AG04449 (cell line): ENCODE measurements at places on chromosomes 16 and 17.

DNA sequence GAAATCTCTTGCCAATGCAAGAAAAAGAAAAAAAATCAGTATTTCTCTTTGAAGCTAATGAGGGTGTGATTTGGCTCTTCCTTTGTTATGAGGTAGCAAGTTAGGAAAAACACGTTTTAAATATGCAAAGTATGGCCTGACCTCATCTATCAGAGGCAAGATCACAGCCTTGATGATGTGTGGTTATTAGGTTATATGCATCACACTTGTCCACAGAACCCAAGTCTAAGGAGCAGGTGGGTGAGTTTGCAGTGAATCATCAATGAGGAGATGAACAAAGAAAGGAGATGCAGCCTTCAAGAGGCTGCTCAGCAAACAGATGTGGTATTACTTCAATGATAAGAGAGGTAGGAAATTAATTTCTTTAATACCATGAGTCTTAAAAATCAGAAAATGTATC is 594.8 kb upstream of the CDH5 start:
- DNase-seq, result no peak

DNA sequence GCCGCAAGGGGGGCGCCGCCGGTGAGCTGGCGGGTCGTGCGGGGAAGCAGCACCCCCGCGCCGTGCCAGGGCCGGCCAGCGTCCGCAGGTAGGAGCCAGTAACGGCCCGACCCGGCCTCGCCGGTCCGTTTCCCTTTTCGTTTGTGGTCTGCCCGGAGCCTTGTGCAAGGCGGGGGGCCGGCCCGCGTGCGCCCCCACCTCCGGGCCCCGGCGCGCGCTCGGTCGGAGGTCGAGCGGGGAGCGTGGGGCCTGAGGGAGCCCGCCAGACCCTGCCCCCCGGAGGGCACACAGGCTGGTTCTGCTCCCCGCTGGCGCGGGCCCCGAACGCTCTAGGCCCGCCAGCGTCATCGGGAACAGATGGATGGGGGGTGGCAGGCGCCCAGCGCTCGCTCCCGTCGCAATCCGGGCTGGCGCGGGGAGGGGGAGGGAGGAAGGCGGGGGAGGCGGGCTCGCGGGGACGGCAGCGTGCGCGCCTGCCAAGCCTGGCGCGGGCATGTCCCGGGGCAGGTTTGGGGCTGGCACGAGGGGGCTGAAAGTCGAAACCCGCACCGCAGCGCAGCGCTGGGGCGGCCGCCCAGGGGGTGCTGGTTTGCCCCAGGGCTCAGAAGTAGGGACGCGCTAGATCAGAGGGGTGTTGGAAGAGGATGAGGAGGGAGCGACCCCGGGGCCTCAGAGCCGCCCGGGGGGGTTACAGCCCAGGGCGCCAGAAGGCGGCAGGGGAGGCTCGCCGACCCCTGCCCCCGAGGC is 1.5 kb upstream of the GSE1 start:
- no peak for DNase-seq

DNA sequence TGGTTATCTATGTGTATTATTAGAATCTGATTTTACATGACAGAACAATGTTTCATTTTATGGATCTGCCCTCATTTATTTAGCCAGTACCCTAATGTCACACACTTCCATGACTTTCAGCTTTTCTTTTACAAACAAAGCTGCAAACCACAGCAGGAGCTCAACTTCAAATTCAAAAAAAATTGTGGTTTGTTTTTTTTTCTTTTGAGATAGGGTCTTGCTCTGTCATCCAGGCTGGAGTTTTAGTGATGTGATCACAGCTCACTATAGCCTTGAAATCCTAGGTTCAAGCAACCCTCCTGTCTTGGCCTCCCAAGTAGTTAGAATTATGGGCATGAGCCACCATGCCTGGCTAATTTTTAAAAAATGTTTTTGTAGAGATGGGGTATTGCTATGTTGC is 8.2 kb upstream of the MPRIP start:
- no peak for DNase-seq

- no peak for DNase-seq
Measured at GRCh38 chr17:78252111-78252634, 20.7 kb downstream of the TMEM235 start.

DNA sequence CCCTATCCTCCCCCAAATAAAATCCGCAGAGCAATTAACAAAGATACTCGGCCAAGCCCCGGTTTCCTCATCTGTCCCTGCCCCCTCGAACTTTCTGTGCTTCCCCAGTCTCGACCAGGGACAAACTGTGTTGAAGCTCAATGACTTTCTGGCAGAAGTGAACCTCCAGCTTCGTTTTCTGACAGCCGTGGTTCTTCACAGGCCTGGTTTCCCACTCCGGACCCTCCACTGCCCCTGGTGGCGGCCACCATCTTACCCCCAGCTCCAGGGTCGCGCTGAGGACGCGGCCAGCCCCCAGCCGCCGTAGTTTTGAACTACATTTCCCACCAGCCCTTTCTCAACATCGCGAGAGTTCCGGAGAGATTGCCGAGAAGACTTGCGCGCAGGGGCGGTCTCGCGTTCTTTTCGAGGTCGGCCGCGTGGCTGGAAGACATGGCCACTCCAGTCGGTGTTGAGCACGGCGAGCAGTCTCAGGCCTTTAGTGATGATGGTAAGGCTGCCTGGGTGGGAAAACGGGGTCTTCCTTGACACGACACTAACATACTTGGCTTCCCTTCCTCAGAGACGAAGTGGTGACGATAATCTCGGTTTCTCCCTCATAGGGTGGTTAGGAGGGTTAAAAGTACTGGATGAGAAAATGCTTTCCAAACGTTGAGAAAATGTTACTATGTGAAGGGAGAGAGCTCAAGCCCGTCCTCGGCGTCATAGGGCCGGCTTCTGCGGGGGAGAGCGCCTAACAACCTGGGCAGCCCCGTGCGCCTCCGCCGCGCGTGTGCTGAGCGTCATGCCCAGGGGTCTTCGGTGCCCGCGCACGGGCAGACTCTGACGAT is 17.7 kb downstream of the PRCD start:
- DNase-seq, result peak; percentile 77

DNA sequence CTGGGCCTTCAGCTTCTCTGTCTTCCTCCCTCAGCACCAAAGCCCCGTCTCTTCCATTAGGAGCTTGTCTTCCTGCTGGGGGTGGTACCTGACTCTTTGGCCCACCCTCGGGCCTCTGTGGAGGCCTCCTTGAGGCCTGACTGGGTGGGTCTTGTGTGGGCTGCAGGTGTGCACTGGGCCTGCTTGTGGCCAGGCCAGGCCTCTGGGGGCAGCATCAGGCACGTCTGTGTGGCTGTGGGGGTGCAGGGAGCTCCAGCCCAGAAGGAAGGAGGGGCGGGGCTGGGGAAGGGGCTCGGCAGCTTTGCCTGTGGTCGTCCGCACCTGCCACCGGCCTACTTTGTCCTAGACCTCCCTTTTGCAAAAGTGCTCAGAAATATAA is 7.0 kb downstream of the PIGQ start:
- DNase-seq, result no peak

DNA sequence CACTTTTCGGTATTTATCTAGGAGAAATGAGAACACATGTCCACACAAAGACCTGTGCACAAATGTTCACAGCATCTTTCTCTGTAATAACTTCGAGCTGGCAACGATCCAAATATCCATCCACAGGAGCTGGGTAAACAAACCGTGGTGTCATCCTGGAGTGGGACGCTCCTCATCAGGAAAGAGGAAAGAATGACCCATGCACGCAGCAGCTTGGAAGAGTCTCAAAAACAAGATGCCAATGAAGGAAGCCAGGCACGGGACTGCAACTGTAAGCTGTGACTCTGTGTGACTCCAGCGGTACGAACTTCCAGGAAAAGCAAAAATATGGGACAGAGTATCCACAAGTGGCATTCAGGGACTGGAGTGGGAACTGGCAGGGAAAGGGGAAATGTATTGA is 36.7 kb upstream of the CIBAR2 start:
- no peak for DNase-seq

GRCh38 chr16:57245472-57246113 is 534 bp downstream of the ARL2BP start:
- DNase-seq, result no peak

DNA sequence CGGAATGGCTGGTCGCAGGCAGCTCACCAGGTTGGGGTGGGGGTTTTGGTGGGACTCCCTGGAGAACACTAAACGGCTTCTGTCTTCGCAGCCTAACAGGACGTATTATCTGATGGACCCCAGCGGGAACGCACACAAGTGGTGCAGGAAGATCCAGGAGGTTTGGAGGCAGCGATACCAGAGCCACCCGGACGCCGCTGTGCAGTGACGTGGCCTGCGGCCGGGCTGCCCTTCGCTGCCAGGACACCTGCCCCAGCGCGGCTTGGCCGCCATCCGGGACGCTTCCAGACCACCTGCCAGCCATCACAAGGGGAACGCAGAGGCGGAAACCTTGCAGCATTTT is 59.7 kb downstream of the PDPK1 start:
- no peak for DNase-seq

DNA sequence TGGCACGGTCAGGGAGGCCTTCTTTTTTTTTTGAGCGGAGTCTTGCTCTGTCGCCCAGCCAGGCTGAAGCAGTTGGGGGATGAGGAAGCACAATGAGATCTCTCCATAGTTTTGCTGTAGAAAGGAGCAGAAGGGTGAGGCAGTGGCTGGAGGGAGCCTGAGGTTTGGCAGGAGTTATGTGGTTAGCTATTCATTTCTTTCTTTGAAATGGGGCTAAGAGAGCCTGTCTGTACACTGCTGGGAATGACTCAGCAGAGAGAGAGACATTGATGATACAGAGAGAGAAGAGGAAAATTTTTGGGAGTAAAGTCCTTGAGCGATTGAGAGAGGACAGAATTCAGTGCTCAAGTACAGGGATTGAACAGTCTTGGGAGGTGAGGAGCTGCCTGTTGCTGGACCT is 22.1 kb downstream of the NOS2 start:
- no peak for DNase-seq

GRCh38 chr16:79601092-79601930 is 774 bp upstream of the MAF start:
- DNase-seq, result no peak

DNA sequence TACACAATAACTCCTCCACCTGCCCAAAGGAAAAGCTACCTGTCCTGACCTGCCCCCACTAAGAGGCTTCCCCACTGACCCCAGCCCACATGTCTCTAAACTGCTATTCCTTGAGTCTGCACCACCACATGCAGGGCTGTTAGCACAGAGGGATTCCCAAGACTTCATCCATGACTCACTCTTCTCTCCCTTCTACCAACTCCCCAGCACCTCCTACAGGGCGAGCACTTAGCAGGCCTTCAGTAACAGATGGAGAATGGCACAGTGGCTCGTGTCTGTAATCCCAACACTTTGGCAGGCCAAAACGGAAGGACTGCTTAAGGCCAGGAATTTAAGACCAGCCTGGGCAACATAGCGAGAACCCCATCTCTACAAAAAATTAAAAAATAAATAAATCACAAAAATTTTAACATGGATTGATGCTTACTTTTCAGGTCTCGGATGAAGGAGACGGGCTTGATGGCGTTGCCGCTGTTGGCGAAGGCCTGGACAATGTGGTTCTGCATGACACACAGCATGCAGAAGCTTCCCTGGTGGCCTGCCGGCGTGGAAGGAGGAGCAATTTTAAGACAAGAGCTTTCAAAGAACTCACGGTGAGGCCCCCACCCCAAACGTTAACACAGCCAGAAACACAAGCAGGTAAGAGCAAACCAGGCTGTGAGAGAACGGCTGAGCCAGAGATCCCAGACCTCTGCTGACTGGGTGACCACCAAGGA is 12.0 kb downstream of the USP36 start:
- DNase-seq, result no peak

- no peak for DNase-seq
Measured at GRCh38 chr17:32528825-32529224, 42.0 kb downstream of the CDK5R1 start.

DNA sequence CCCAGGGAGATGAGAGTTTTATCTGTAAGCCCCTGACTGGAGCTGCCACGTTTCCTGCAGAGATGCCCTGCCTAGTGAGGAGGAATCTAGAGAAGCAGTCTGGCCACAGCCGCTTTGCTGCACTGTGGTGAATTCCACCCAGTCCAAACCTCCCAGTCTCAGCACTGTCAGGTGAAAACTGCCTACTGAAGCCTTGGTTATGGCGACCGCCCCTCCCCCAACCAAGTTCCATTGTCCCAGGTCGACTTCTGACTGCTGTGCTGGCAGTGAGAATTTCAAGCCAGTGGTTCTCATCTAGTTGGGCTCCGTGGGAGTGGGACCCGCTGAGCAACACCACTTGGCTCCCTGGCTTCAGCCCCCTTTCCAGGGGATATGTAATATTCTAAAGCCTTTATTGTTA is 10.2 kb upstream of the LYZL6 start:
- no peak for DNase-seq

- DNase-seq, result no peak
Measured at GRCh38 chr17:62017912-62018311, 47.2 kb downstream of the MED13 start.

GRCh38 chr17:3535253-3535995 is 22.2 kb downstream of the TRPV3 start:
- DNase-seq, result no peak

- no peak for DNase-seq
Measured at GRCh38 chr16:82750068-82750467, 123.3 kb downstream of the CDH13 start.

GRCh38 chr17:82863383-82863940 is 23.6 kb upstream of the ZNF750 start:
- DNase-seq, result no peak

GRCh38 chr17:61662741-61663140 is 71.7 kb upstream of the NACA2 start:
- peak; percentile 41 for DNase-seq

- peak; percentile 31 for DNase-seq
Measured at GRCh38 chr17:36994438-36994837, 45.7 kb downstream of the AATF start.

- DNase-seq, result no peak
Measured at GRCh38 chr16:11034481-11034931, 90.1 kb downstream of the CLEC16A start.

GRCh38 chr16:80176114-80176513 is 364.7 kb upstream of the DYNLRB2 start:
- no peak for DNase-seq

GRCh38 chr17:72617557-72617956 is 474.9 kb downstream of the SLC39A11 start:
- DNase-seq, result no peak
